Activated CD4-positive, alpha-beta T cell treated with anti-CD3 and anti-CD28 coated beads for 24 hours (primary cell): ENCODE measurements at places on chromosomes 6 and 20.

DNA sequence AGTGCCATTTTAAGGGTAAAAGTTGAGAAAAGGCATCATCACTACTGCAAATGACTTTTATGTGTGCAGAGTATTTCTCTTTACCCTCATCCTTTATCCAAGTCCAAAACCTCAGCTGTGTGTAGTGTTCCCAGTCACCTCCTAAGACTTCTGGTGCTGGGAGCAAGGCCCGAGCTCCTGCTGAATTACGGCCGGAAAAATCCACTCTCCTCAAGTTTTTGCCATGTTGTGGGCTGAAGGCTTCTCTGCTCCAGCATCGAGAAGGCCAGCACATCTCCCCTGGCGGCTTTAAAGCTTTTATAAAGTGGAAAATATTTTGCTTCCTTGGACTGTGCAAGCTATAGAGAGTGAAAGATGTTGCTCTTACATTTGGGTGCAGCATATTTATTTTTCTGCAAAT, 153.2 kb upstream of the THBS2 start:
- DNase-seq = no peak

DNA sequence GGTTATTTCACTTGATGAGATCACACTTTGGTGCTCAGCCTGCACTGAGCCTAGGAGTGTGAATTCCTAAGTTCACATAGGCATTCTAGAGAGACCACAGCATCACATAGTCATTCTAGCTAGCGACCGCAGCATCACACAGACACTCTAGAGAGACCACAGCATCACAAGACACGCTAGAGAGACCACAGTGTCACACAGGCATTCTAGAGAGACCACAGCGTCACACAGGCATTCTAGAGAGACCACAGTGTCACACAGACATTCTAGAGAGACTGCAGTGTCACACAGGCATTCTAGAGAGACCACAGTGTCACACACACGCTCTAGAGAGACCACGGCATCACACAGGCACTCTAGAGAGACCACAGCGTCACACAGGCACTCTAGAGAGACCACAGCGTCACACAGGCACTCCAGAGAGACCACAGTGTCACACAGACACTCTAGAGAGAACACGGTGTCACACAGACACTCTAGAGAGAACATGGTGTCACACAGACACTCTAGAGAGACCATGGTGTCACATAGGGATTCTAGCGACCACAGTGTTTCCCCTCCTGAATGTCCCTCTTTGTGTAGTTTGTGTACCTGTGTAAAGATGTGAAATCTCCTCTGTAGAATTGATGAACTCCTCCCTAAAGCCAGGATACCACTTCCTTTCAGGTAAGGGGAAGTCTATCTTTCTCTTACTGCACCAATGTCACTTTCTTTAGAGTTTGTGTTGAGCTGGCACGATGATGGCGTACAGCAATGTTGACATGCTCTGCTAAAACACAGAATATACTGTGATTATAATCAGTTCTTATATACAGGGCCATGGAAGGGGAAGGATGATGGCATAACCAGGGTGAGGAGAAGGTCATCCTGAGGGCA, 169.4 kb downstream of the ZDHHC14 start:
- no peak for DNase-seq

- no peak for DNase-seq
Observed at GRCh38 chr6:156545021-156545420, 232.2 kb upstream of the ARID1B start.

DNA sequence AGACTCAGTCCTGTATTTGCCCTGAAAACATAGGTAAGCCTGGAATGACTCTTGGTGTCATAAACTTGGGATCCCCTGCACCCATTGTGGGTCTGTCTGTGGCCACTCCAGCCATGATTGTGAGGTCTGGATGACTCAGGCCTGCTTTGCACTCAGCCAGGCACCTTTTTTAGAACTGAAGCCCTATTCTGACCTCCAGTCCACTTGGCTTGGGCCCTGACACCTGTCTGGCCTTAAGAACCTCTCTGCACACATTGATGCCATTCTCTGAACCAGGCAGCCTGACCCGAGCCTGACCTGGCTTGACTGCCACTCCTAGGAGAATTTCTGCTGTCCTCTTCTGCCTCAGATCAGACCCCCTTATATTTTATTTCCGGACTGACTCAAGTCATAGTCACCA, 383.7 kb downstream of the MAFB start:
- no peak for DNase-seq

DNA sequence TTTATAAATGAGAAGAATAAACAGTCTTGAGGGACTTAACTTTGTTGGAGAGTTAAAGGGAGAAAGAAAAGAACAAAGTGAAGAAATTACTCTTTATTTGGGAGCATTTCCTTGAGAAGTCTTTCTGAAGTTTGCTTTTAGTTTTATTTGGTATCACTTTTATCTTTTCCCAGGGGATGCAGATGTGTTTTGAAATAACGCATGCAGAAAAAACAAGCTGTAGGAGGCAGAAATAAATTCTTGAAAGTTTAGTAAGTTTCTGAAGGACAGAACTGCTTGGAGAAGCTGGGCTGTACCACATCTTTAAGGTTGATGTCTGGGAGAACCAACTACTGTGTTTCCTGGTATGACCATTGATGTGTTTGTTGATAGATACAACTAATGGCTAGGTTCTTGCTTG, 75.0 kb downstream of the PLCB4 start:
- no peak for DNase-seq

GRCh38 chr6:36743538-36744303, 46.1 kb downstream of the RAB44 start:
- no peak for DNase-seq
